Adrenal gland (tissue), 19 donors: ENCODE measurements at places on chromosomes 12 and 14. TPM values are rescaled to one million over a fixed set of nuclear protein-coding genes. Genes with fewer than 3 reads are reported as not detected.

GRCh38 chr12:9721394-9722092 lies 11.4 kb downstream of the CLECL1 start:
- DNase-seq, result no peak
- no peaks in the 10 kb centered on the region for H3K27me3 ChIP-seq
- H3K4me3 ChIP-seq, result no peak overlapping the region
- no peaks in the 10 kb centered on the region for H3K36me3 ChIP-seq
- no peak overlapping the region for H3K27ac ChIP-seq

DNA sequence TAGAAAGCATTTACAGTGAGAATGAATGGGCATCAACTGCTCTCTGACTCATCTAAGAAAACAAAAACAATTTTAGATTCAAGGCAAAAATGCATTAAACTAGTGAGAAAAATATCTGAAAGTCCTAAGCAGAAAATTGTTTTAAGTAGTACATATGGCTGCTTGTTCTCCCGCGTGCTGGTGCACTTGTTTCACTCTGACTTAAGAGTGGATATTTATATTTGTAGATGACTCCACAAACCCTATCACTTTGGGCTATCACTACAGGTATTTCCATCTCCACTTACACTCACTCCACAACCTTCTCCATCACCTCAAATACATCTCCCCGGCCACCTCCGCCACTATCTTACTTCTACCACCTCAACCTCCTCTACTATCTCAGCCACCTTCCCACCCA lies 253.9 kb upstream of the EGLN3 start:
- H3K27ac ChIP-seq, result no peak overlapping the region
- H3K36me3 ChIP-seq, result no peaks in the 10 kb centered on the region
- no peaks in the 10 kb centered on the region for H3K4me1 ChIP-seq
- no peak for DNase-seq
- H3K4me3 ChIP-seq, result no peak overlapping the region
- H3K27me3 ChIP-seq, result no peaks in the 10 kb centered on the region

GRCh38 chr12:130521375-130522124 lies 183.9 kb downstream of the PIWIL1 start:
- H3K4me3 ChIP-seq, result no peak overlapping the region
- no peak overlapping the region for H3K27ac ChIP-seq
- no peaks in the 10 kb centered on the region for H3K36me3 ChIP-seq
- H3K27me3 ChIP-seq, result no peaks in the 10 kb centered on the region
- no peaks in the 10 kb centered on the region for H3K4me1 ChIP-seq

GRCh38 chr12:53067993-53068770 lies 11.0 kb downstream of the SPRYD3 start:
- H3K4me1 ChIP-seq, result peaks cover 23% of the 10 kb centered on the region
- H3K4me3 ChIP-seq, result no peak overlapping the region
- no peaks in the 10 kb centered on the region for H3K27me3 ChIP-seq
- DNase-seq, result no peak

Gene TC2N
- 3.9 TPM for total RNA-seq

Gene EMP1
- 127 TPM for total RNA-seq
